B cell (primary cell): ENCODE measurements at places on chromosomes 6 and 20. TPM values are rescaled to one million over a fixed set of nuclear protein-coding genes. Genes with fewer than 3 reads are reported as not detected.

CALHM5 gene
- total RNA-seq, result not detected in 2 replicates

DNA sequence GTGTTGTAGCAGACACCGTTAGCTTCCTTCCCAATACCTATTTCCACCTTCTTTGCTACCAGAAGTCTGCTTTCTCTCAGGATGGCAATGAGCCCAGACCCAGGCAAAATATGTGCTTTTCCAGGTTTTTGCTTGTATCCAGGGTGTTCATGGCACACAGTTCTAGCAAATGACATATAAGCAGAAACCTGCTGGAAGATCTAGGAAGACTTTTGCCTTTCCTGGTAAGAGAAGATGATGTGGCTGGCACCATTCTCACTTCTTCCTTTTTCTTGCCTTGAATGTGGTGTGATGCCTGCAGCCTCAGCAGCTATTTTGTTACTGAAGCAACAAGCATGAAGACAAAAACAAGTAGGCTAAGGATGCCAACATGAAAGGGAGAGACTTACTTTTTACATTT is 19.2 kb upstream of the TBC1D22B start:
- H3K36me3 ChIP-seq, result no peaks in the 10 kb centered on the region
- H3K27me3 ChIP-seq, result no peaks in the 10 kb centered on the region
- DNase-seq, result no peak
- peaks cover 6% of the 10 kb centered on the region for H3K4me1 ChIP-seq
- no peak overlapping the region for H3K27ac ChIP-seq
- no peak overlapping the region for H3K4me3 ChIP-seq

XKR7 gene
- 0.05 and 0.10 TPM in 2 replicates for total RNA-seq

GRCh38 chr6:37033255-37033654 is 27.8 kb downstream of the FGD2 start:
- DNase-seq, result no peak
- H3K36me3 ChIP-seq, result peaks cover 6% of the 10 kb centered on the region
- H3K4me3 ChIP-seq, result no peak overlapping the region
- no peaks in the 10 kb centered on the region for H3K27me3 ChIP-seq

SCUBE3 gene
- total RNA-seq, result not detected in 2 replicates

CLDN20 gene
- not detected in 2 replicates for total RNA-seq

SRF gene
- total RNA-seq, result 22.7 and 23.1 TPM in 2 replicates

GRCh38 chr6:4010048-4010447 is 68.9 kb downstream of the FAM217A start:
- H3K36me3 ChIP-seq, result peaks cover 4% of the 10 kb centered on the region
- peaks cover 5% of the 10 kb centered on the region for H3K4me1 ChIP-seq
- no peak overlapping the region for H3K27ac ChIP-seq
- no peak for DNase-seq
- H3K4me3 ChIP-seq, result no peak overlapping the region
- no peaks in the 10 kb centered on the region for H3K27me3 ChIP-seq

- H3K36me3 ChIP-seq, result no peaks in the 10 kb centered on the region
- peaks cover 3% of the 10 kb centered on the region for H3K4me1 ChIP-seq
- peaks cover 7% of the 10 kb centered on the region for H3K27me3 ChIP-seq
- DNase-seq, result no peak
These were observed 152.7 kb downstream of the ANKRD60 start for GRCh38 chr20:58075586-58076345.

DNA sequence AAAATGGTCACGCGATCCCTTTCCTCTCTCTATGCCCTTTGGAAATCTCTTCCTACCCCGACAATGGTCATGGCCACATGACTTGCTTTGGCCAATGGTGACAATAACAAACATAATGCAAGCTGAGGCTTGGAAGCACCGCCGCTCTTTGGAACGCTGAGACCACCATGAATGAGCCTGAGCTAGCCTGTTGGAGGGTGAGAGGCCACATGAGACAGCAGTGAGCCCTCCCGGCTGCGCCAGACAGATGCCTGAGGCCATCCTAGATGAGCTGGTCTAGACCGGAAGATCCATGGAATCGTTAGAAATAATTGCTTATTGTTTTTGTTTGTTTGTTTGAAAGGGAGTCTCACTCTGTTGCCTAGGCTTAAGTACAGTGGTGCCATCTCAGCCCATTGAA is 64.2 kb downstream of the STK35 start:
- H3K27me3 ChIP-seq, result no peaks in the 10 kb centered on the region
- no peaks in the 10 kb centered on the region for H3K4me1 ChIP-seq
- no peak for DNase-seq
- H3K4me3 ChIP-seq, result no peak overlapping the region

UBE2V1 gene
- total RNA-seq, result 158 and 175 TPM in 2 replicates

TBXT gene
- total RNA-seq, result not detected in 2 replicates

DNA sequence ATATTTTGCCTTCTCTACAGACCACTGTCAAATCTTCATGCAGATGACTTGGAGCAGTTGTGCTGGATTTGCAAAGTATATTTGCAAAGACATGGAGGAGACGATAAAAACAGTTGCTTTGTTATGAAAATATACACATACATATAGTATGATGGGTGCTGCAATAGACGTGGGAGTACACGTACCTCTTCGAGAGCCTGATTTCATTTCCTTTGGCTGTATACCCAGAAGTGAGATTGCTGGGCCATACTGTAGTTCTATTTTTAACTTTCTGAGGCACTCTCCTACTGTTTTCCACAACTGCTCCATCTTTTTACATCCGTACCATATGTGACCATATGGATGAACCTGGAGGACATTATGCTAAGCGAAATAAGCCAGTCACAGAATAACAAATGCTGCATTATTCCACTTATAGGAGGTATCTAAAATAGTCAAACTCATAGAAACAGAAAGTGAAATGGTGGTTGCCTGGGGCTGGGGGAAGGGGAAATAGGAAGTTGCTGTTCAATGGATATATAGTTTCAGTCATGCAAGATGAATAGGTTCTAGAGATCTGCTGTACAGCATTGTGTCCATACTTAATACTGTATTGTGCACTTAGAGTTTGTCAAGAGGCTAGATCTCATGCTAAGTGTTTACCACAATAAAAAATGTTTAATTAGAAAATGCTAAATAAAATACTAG is 223.8 kb downstream of the HAO1 start:
- DNase-seq, result no peak
- H3K4me1 ChIP-seq, result no peaks in the 10 kb centered on the region
- H3K27me3 ChIP-seq, result no peaks in the 10 kb centered on the region
- H3K27ac ChIP-seq, result no peak overlapping the region

C20orf141 gene
- total RNA-seq, result not detected in 2 replicates

DNA sequence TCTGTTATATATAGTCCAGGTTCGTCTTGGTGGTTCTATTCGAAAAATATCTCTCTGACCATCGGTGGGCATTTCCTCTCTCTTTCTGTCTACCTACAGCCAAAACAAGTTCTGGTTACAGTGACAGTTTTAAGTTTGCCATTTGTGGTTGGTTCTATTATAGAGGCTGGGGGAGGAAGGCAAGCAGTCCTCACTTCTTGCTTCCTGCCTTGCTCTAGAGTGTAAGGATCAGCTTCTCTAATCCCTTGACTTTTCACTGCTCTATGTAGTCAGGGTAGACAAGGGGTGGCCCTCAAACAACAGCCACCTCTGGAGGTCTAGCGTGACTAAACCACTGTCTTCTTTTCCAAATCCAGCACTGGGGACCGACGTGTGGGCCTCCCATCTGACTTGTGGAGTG is 16.1 kb downstream of the E2F3 start:
- H3K4me3 ChIP-seq, result no peak overlapping the region
- no peak overlapping the region for H3K27ac ChIP-seq
- no peak for DNase-seq

- no peak overlapping the region for H3K27ac ChIP-seq
- no peaks in the 10 kb centered on the region for H3K4me1 ChIP-seq
- H3K36me3 ChIP-seq, result peaks cover 6% of the 10 kb centered on the region
- no peaks in the 10 kb centered on the region for H3K27me3 ChIP-seq
These were observed 13.2 kb downstream of the FAM210B start for GRCh38 chr20:56371977-56372376.

ANKRD6 gene
- 10.5 and 15.0 TPM in 2 replicates for total RNA-seq

SRMS gene
- 0.17 and 0.27 TPM in 2 replicates for total RNA-seq

GRCh38 chr20:21836346-21836745 is 130.9 kb downstream of the PAX1 start:
- no peak for DNase-seq
- no peaks in the 10 kb centered on the region for H3K4me1 ChIP-seq
- no peak overlapping the region for H3K27ac ChIP-seq
- H3K36me3 ChIP-seq, result no peaks in the 10 kb centered on the region

GRCh38 chr20:51199920-51200319 is 177.0 kb upstream of the KCNG1 start:
- no peak overlapping the region for H3K4me3 ChIP-seq
- no peaks in the 10 kb centered on the region for H3K27me3 ChIP-seq
- no peaks in the 10 kb centered on the region for H3K4me1 ChIP-seq
- H3K27ac ChIP-seq, result no peak overlapping the region
- DNase-seq, result no peak

UBD gene
- total RNA-seq, result not detected in 2 replicates

DNA sequence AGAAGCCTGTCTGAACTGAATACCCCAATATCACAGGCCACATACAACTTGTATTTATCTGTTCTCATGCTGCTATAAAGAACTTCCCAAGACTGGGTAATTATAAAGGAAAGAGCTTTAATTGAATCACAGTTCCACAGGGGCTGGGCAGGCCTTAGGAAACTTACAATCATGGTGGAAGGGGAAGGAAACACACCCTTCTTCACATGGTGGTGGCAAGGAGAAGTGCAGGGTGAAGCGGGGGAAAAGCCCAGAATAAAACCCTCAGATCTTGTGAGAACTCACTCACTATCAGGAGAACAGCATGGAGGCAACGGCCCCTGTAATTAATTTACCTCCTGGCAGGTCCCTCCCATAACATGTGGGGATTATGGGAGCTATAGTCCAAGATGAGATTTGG is 50.3 kb upstream of the FNDC1 start:
- H3K36me3 ChIP-seq, result no peaks in the 10 kb centered on the region
- peaks cover 77% of the 10 kb centered on the region for H3K4me1 ChIP-seq
- DNase-seq, result peak; percentile 43
- H3K27me3 ChIP-seq, result no peaks in the 10 kb centered on the region

GRCh38 chr6:4136354-4136831 is 1.0 kb upstream of the ECI2 start:
- H3K36me3 ChIP-seq, result no peaks in the 10 kb centered on the region
- DNase-seq, result no peak
- peak overlapping the region; percentile 70 for H3K4me3 ChIP-seq
- H3K27me3 ChIP-seq, result no peaks in the 10 kb centered on the region
- H3K4me1 ChIP-seq, result peaks cover 15% of the 10 kb centered on the region

GRCh38 chr6:164206807-164207423 is 792.4 kb downstream of the QKI start:
- H3K4me3 ChIP-seq, result no peak overlapping the region
- H3K4me1 ChIP-seq, result no peaks in the 10 kb centered on the region
- H3K36me3 ChIP-seq, result no peaks in the 10 kb centered on the region
- no peak for DNase-seq
- no peak overlapping the region for H3K27ac ChIP-seq

GRCh38 chr20:1185790-1186334 is 1.1 kb upstream of the TMEM74B start:
- H3K4me1 ChIP-seq, result peaks cover 6% of the 10 kb centered on the region
- peak; percentile 47 for DNase-seq
- H3K27me3 ChIP-seq, result no peaks in the 10 kb centered on the region
- H3K4me3 ChIP-seq, result no peak overlapping the region
- no peaks in the 10 kb centered on the region for H3K36me3 ChIP-seq

GRCh38 chr6:111984081-111984480 is 69.8 kb upstream of the CCN6 start:
- no peaks in the 10 kb centered on the region for H3K4me1 ChIP-seq
- H3K4me3 ChIP-seq, result no peak overlapping the region

ADNP gene
- total RNA-seq, result 92.7 and 94.8 TPM in 2 replicates

RNF5 gene
- total RNA-seq, result 39.0 and 40.7 TPM in 2 replicates

DNA sequence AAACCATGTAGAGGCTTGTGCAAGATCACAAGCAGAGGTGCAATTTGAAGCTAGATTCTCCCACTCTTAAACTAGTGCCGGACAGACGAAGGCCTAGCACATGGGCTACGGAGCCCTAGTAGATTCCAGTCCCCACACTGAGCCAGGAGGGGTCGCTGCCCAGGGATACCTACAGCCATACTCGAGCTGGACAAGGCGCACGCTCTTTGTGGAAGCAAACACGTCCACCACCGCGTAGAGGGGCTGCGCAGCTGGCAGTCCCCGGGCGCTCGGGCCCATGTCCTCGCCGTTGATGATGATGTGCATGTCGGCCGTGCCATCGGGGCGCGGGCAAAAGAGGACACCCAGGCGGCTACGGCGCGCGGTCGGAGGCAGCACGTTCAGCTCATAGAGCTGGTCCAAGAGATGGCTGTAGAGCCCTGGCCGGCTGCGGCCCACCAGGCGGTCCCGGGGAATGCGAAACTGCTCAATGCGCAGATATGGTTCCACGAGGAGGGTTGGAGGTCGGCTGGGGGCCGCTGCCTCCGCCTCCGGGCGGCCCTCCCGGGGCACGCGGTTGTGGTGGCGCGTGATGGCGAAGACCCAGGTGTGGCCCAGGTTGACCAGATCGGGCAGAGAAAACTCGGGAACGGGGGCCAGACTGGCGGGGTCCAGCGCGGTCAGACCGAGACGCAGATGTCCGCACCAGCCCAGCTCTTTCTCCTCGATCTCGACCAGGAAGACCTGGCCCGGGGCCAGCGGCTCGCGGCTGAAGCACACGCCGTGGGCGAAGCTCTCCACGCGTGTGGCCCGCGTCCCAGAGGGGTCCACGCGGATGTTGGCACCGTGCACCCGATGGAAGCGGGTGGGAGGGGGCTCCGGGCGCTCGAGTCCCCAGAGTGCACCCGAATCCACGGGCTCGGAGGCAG is 677 bp downstream of the NEURL2 start:
- peak; percentile 70 for DNase-seq
- H3K36me3 ChIP-seq, result no peaks in the 10 kb centered on the region
- H3K27me3 ChIP-seq, result no peaks in the 10 kb centered on the region
- H3K4me3 ChIP-seq, result peak overlapping the region; percentile 72

- H3K4me3 ChIP-seq, result no peak overlapping the region
- H3K27me3 ChIP-seq, result peaks cover 4% of the 10 kb centered on the region
- H3K27ac ChIP-seq, result no peak overlapping the region
- H3K36me3 ChIP-seq, result no peaks in the 10 kb centered on the region
- no peak for DNase-seq
These were observed 80.4 kb upstream of the IYD start for GRCh38 chr6:150288456-150288855.

ETV7 gene
- 0.46 and 0.96 TPM in 2 replicates for total RNA-seq

ADGRB3 gene
- total RNA-seq, result not detected in 2 replicates

GRCh38 chr6:21628160-21628559 is 34.6 kb downstream of the SOX4 start:
- H3K4me1 ChIP-seq, result no peaks in the 10 kb centered on the region
- no peaks in the 10 kb centered on the region for H3K27me3 ChIP-seq
- no peak overlapping the region for H3K27ac ChIP-seq
- DNase-seq, result no peak

TMEM14C gene
- total RNA-seq, result 25.0 and 31.7 TPM in 2 replicates

DNA sequence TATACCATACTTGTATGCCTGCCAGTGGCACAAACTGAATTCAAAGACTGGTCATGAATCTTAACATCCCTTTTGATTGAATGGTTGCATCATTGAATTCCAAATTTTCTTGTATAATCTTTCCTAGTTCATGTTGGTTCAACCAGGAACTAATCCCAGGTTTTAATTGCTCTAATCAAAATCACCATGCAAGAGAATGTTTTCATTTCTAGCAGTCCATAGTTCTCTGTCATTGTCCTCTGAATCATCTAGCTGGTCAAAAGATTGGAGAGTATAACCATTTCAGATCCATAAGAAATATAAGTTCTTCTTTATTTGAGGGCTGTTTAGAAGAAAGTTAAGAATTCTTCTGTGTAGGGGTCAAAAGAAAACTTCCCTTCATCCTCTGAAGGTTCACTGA is 57.2 kb downstream of the ZNF292 start:
- H3K4me3 ChIP-seq, result no peak overlapping the region
- DNase-seq, result no peak
- no peaks in the 10 kb centered on the region for H3K27me3 ChIP-seq
- peaks cover 17% of the 10 kb centered on the region for H3K36me3 ChIP-seq
